Cerebellum (tissue), 4 donors: ENCODE measurements at places on chromosomes 7 and 10. TPM values are rescaled to one million over a fixed set of nuclear protein-coding genes. Genes with fewer than 3 reads are reported as not detected.
A peak's percentile ranks its signal among the peaks of the same experiment; 100 is the strongest.

The LRIT1 gene
- total RNA-seq = not detected

The FAM171A1 gene
- total RNA-seq = 29.7 TPM

The RBM20 gene
- 0.91 TPM for total RNA-seq

The PON1 gene
- not detected for total RNA-seq

The CHST3 gene
- 22.0 TPM for total RNA-seq

DNA sequence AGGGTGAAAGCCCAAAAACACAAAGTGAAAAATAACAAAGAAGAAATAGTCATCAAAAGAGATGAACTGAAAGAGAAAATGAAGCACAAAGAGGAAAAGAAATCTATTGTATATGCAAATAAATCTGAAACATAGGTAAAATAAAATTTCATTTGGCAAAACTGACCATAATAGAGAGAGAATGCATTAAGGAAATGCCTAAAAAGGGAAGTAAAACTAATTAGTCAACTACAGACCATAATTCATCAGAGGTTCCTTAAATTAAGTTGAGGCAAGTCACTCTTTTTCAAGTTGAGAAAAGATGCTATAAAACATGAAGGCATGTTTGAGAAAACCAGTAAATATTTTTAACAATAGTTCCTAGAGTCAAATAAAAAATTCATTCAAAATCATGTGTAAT, 233.3 kb downstream of the LRRN3 start:
- DNase-seq = no peak

- DNase-seq = no peak
Measured at GRCh38 chr10:11488126-11488525, 123.3 kb downstream of the USP6NL start.

DNA sequence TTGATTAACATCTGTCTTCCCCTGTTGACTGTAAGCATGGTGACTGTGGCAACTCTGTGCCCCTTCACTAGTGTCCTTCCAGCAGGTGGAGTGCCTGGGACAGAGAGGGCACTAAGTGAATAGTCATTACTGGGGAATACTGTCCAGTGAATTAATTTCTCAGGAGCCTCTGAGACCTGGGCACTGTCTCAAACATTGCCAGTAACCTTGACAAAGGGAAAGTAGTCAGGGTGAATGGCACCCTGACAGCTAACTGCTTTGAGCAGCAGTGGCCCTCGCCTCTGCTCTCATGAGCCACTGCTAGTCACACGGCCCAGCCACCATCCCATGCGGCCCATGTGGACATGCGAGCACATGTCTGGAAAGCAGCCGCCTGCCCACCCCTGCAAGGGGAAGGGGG, 13.1 kb upstream of the GRB10 start:
- DNase-seq = no peak

DNA sequence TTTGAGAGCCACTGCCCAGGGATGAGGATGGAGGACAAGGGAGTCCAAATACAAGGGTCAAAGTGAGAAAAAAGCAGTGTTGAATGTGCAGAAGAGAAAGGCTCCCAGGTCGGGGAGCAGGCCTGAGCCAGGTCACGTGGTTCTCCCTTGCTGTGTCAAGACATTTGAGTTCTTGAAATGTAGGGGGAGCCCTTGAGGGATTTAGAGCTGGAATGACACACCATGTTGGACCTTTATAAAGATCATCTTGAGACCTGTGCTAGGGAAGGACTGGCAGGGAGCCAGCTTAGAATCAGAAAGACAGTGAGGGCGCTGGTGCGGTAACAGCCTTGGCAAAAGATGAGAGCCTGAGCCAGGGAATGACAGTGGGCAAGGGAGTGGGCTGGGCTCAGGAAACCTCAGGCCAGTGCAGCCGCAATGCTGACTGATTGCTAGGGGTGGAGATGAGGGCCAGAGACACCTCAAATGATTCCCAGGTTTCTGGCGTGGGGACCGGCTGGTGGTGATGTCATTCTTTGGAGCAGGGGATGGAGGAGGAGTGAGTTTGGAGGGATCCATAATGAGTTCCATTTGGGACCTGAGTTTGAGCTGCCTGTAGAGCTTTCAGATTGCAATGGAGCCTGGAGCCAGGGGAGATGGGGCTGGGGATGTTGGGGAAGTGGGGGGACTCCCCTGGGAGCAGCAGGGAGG, 120.1 kb downstream of the PTPN20 start:
- no peak for DNase-seq

GRCh38 chr7:112010994-112011393, 195.2 kb downstream of the DOCK4 start:
- DNase-seq = no peak

GRCh38 chr10:122462533-122463465, 1.4 kb downstream of the HTRA1 start:
- DNase-seq = no peak

DNA sequence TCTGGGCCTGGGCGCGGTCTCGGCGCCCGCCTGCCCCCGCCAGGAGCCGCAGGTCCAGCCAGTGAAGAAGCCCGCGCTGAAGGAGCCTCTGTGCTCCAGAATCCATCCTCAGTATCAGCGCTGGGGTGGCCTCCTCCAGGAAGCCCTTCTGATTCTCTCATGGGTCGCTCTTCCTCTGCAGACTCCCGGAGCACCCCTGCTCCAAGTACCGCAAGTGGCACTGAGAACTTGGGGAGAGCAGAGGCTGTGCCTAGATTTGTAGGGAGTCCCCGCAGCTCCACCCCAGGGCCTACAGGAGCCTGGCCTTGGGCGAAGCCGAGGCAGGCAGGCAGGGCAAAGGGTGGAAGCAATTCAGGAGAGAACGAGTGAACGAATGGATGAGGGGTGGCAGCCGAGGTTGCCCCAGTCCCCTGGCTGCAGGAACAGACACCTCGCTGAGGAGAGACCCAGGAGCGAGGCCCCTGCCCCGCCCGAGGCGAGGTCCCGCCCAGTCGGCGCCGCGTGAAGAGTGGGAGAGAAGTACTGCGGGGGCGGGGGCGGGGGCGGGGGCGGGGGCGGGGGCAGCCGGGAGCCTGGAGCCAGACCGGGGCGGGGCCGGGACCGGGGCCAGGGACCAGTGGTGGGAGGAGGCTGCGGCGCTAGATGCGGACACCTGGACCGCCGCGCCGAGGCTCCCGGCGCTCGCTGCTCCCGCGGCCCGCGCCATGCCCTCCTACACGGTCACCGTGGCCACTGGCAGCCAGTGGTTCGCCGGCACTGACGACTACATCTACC, at the start of gene ALOX5:
TSS of gene ALOX5 (plus strand) at position 641 of the 774 bp plus-strand sequence. CDS start at position 705, 64 bp downstream.
- peak; percentile 68 for DNase-seq

DNA sequence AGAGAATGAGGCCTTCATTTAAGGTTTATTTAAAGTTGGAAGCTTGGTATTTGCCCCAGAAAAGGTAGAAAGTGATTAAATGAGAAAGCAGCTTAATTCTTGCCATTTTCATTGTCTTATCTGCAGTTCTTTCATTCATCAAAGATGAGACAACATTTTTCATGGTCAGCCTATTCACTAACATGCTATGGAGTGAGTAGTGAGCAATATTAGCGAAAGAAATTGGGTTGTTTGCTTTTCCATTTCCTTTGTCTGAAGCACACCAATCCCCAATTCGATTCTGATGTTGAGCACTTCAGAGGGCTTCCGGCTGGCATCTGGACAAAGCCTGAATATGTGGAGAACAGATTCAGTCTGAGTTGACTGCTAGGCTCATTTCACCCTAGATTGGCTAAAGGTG, 317.2 kb downstream of the BBS9 start:
- DNase-seq = no peak

DNA sequence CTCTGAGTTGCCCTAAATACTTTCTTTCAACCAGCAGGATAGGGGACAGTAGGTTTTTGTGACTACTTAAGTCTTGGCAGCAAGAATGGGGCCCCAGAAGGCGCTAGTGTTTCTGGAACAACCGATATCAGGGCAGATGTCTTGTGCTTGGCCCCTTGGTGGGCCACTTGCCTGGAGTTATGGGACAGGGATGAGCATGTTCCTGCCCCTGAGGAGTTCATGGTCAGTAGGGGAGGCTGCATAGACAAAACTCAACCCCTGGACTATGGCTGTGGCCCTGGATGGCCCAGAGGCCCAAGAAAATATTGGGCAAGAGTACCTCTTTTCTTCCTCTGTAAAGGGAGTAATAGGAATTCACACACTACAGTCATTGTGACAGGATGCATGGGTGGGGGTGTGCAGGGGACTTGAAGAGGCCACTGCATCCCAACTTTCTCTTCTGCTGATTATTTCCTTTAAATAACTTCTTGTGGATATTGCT, 57.7 kb upstream of the IGFBP3 start:
- no peak for DNase-seq

DNA sequence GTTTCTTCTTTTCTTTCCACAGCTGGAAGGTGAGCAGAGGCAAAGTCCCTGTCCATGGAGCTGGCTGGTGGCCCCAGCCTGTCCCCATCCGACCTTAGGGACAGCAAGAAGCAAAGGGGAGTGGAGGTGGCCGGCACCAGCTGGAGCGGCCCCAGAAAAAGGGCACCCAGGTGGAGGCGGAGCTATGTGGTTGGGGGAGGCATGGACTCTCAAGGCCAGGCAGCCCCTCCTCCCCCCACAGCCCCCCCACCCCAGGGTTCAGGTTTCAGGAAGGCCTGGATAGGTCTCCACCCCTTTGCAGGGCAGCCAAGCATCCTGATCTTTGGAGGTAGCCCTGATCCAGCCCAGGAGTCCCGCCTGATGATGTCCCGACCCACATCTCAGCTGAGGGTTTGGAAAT, at the start of gene SSC4D:
TSS of gene SSC4D (minus strand) at position 161 of the 400 bp plus-strand sequence. CDS start 5,258 bp downstream, outside the sequence.
- no peak for DNase-seq

GRCh38 chr7:134505856-134506255, 21.5 kb upstream of the AKR1B10 start:
- DNase-seq = no peak

DNA sequence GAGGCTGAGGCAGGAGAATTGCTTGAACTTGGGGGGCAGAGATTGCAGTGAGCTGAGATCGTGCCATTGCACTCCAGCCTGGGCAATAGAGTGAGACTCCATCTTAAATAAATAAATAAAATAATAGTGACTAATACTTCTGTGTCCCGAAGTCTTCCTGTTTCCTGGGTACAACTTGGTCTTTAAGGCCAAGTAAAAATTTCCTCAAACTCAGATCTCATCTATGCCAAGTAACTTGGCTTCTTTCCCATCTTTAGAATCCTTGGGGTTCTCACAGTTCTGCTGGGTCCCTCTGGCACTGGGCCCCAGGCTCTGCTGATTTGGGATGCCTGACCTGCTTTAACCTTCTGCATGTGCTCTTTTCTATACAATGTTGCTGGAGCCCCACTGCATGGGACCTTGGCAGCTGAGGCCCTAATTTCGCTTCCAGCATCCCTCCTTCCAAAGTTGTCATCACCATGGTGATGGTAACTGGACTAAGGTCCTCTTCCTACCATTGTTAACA, 22.7 kb upstream of the AKR1B10 start:
- no peak for DNase-seq

DNA sequence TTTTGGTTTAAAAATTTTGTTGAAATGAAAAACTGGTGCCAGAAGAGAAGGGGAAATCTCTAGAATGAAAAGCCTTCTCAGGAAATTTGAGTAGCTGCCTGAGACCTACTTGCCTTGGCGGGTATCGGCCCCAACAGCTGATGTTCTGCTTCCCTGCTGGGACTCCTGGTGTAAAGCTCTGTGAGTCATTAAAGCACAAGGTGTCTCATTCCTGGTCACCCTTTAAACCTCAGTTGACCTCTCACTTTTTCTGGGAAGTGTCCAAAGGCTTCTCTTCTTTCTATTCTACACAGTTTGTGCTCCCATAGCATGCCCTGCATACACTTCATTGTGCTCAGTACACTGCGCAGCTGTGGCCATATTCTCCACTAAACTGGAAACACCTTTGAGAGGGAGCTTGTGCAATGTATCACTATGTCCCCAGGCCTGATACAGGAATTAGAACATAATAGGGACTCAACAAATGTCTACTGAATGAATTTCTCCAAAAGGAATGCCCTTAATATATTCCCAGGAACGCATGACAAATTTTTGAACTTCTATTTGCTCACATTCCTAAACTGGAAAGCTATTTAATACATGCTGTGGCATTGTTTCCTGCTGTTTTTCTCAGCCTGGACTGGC, 303.9 kb downstream of the SDHAF3 start:
- no peak for DNase-seq

GRCh38 chr10:3571310-3571825, 213.6 kb downstream of the KLF6 start:
- DNase-seq = no peak

- DNase-seq = no peak
Measured at GRCh38 chr10:109962247-109962646, 38.9 kb upstream of the XPNPEP1 start.
